ENCODE measurements at places on chromosomes 6 and 20. TPM values are rescaled to one million over a fixed set of nuclear protein-coding genes. Genes with fewer than 3 reads are reported as not detected.

FKBP1C gene
- 0.55 TPM for total RNA-seq

OR2J3 gene
- total RNA-seq: not detected

SOBP gene
- total RNA-seq: 0.33 TPM

MYLK2 gene
- 0.33 TPM for total RNA-seq

TRERF1 gene
- total RNA-seq: 18.2 TPM

DNA sequence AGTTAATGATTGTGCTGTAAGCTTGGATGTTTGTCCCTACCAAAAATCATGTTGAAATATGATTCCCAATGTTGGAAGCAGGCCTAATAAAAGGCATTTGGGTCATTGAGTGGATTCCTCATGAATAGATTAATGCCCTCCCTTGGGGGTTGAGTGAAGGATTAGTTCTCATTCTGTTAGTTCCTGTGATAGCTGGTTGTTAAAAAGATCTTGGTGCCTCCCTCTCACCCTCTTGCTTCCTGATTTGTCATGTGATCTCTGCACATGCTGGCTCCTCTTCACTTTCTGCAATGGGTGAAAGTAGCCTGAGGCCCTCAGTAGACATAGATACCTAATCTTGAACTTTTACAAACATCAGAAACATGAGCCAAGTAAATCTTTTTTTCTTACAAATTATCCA is 115.6 kb upstream of the HCRTR2 start:
- no peak for DNase-seq

GRCh38 chr20:2604506-2604835 is 48.0 kb upstream of the NOP56 start:
- no peak for DNase-seq

GRCh38 chr6:31750411-31751022 is 10.7 kb downstream of the MSH5 start:
- no peak for DNase-seq

GRCh38 chr6:25050356-25050755 is 114.6 kb upstream of the RIPOR2 start:
- peak; percentile 63 for DNase-seq

DNA sequence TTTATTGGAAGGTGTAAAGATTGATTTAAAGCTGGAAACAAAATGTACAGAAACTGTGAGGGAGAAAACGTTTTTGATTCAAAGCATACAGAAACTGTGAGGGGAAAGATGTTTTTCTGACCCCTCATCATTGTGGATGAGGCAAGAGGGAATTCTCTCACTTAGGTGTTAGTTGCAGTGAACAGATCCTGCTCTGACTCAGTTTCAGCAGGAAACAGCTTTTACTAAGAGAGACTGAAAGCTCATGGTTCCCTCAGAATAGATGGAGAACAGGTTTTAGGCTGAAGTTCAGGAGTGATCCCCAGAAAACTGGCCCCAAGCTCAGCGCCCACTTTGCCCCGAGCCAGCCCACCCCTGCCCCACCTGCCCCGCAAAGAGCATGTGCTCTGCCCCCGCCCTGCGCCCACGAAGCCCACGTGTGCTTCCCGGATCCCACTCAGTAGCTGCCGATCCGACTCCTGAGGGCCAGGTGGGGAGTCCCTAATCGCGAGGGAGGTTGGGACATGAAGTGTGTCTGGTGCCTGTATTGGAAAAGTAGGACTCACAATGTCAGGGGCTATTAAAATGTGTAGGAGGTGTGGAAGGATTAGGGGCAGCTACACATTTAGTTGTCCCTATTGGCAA is 41.2 kb downstream of the DUSP22 start:
- no peak for DNase-seq

DNA sequence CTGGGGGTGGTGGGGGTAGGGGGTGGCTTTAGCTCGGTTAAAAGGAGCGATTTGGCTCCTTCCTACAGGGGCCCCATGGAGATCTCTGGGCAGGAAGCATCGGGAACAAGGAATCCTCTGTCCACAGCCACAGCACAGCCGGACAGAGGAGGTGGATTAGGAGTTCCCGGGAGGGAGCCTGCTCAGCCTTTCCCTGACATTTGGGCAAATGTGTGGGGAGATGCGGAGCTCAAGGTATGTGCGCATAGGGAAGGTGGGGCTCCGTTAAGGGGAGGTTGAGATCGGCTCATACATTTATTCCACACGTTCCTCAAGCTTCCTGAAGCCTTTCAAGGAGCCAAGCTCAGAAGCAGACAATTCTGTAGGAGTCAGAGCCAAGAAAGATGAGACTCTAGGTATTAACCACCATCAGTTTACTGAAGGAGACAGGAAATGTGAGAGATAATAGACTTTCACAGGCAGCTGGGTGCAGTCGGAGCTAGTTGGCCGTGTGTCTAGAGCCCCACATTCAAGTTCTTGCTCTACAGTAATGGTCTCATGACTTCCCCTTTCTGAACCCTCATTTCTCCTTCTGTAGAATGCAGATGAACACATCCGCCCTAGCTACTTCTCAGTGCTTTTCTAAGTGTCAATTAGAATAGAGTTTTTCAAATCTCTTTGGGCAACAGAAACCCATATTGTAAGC is 40.8 kb upstream of the EPB41L1 start:
- DNase-seq: no peak

Data from activated CD4-positive, alpha-beta memory T cell treated with anti-CD3 and anti-CD28 coated beads, Interleukin-2, amount 10 ng/mL, durations not matched to agents 7 days and 5 days (primary cell).